ENCODE measurements at places on chromosomes 7 and 10.

DNA sequence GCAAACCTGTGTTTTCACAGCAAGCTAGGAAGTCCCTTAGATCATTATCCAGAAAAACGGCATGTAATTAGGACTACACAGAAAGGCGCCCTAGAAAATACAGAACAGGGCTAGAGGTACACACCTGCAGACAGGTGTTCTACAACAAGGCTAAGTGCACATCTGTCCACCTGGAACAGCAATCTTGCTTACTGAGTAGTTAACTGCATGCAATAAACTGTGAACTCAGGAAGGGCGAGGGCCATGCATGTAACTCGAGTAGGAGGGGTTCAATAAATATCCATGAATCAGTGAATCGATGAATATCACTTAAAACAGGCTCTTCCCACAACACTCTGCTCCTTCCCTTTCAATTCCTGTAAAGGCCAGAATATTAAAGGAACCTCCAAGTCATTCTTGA lies 22.0 kb downstream of the FAM171A1 start:
- no peak for DNase-seq

DNA sequence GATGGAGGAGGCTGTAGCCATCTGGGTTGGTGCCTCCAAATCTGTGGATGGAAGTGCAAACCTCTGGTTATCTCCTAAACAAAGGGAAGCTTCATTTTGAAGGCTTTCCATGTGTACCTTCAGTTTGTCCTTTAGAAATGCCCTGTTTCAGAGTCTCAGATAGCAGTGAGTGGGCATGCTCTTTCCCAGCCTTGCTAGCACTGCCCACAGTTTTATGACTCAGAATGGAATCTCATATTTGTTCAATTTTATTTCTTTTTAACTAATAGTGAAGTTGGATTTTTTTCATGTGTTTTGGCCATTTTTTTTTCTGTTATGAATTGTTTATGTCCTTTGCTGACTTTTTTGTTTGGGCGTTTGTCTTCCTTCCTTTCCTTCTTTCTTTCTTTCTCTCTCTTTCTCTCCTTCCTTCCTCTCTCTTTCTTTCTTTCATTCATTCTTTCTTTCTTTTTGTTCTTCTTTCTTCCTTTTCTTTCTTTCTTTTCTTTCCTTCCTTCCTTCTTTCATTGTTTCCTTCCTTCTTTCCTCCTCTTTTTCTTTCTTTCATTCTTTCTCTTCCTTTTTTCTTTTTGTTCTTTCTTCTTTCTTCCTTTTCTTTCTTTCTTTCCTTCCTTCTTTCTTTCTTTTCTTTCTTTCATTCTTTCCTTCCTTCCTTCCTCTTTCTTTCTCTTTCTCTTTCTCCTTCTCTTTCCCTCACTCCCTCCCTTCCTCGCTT lies 25.6 kb downstream of the PRF1 start:
- no peak for DNase-seq

DNA sequence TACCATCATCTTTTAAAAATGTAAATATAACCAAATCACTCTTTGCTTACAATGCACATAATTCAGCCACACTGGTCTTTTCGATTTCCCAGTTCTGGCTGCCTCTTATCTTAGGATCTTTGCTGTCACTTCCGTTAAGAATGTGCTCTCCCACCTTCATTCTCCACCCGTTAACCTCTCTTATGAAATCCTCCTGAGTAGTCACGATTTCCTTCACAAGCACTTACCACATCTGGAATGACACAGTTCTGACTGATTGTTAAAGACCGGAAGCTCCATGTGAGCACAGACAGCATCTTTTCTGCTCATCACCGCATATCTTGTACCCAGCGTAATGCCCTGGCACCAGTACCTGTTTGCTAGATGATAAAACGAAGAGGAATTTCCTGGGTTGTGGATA lies 84.3 kb downstream of the CUL2 start:
- peak; percentile 98 for DNase-seq

DNA sequence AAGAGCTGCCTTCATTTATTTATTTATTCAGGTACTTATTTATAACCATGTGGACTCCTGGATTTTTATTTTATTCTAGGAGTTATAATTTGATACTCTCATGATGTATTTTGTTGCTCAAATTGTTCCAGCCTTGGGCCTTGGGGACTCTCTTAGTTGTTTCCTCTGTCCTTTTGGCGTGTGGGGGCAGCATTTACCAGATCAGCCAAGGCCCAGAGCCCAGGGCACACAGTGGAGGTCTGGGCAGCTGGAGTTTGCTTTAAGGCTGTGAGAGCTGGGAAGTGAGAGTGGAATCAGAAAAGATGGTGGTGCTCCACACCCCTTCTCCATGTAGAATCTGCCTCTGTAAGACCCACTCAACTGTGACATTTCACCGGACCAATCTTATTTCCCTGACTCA lies 398.9 kb downstream of the RPS24 start:
- no peak for DNase-seq

DNA sequence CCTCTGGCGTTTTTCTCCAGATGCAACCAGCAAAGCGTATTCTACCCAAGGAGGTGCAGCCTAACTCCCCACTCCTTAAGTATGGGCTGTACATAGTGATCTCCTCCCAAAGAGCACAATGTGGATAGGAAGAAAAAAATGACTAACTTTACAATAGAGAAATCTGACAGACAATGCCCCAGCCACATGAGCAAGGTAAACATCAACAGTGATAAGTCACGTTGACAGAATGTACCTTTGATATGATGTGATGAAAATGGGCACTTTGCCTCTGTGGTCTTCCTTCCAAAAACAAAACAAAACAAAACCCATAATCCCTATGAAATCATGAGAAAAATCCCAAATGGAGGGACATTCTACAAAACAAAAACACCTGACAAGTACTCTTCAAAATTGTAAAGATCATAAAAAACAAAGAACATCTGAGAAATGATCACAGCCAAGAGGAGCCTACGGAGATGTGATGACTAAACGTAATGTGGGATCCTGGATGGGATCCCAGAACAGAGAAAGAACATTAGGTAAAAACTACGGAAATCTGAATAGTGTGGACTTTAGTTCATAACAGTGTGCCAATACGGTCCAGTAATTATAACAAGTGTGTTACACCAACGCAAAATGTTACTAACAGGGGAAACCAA lies 50.6 kb downstream of the ABLIM1 start:
- no peak for DNase-seq

DNA sequence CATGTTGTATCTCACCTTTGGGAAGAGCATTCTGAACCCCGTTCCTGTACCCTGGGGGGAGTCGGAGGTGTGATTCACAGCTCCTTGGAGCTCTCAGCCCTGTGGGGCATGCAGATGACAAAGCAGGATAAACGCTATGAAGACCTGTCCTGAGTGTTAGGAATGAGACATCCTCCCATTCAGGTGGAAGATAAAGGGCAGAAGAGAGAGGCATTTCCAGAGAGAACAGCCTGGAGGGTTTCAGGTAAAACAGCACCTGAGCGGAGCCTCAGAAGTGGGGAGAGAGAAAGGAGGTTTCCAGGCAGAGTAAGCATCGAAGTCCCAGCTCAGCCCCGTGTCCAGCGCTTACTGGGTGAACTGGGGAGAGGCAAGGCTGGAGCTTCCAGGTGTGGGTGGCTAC lies 288.9 kb downstream of the KLF6 start:
- no peak for DNase-seq

DNA sequence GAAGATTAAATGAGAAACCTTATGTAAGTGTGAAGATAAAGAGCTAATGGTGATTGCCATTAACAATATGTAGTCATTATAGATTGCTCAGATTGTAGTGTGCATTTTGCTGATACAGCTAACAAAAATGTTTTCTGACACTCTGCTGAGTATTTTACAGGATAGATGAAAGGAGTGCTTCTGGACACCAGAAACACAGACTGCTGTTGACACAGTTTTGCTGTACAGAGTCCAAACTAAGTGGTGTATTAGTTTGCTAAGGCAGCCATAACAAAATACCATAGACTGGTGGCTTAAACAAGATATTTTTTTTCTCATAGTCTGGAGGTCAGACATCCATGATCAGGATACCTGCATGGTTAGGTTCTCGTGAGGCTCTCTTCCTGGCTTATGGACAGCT lies 2.2 kb downstream of the SMC3 start:
- no peak for DNase-seq

DNA sequence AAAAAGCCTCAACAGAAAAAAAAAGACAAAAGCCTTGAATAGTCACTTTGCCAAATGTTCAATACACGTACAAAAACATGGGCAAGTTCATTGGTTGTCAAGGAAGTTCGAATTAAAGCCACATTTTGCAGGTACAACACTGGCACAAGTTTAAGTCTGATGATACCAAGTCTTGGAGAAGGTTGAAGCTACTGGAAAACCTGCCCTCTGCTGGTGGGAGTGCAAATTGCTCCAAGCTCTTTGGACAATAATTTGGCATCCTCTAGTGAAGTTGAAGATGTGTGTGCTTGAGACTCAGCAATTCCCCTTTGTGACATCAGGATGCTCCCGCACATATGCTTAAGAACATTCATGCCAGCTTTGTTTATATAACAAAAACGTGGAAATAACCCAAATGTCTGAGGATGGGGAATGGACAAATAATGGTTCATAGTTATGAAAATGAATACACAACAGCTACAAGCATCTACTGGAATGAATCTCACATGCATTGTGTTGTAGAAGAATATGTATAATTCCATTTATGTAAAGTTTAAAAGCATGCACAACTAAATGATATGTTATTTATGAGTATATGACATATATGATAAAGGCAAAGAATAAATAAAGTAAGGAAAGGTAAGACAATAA lies 120.0 kb upstream of the PLPP4 start:
- DNase-seq = peak; percentile 12

- DNase-seq = no peak
These were observed 15.1 kb downstream of the ADD3 start for GRCh38 chr10:110022716-110023504.
